ENCODE measurements at places on chromosomes 11 and 22.

- DNase-seq: peak; percentile 84
Observed at GRCh38 chr11:117814766-117815261, 9.7 kb downstream of the FXYD2 start.

DNA sequence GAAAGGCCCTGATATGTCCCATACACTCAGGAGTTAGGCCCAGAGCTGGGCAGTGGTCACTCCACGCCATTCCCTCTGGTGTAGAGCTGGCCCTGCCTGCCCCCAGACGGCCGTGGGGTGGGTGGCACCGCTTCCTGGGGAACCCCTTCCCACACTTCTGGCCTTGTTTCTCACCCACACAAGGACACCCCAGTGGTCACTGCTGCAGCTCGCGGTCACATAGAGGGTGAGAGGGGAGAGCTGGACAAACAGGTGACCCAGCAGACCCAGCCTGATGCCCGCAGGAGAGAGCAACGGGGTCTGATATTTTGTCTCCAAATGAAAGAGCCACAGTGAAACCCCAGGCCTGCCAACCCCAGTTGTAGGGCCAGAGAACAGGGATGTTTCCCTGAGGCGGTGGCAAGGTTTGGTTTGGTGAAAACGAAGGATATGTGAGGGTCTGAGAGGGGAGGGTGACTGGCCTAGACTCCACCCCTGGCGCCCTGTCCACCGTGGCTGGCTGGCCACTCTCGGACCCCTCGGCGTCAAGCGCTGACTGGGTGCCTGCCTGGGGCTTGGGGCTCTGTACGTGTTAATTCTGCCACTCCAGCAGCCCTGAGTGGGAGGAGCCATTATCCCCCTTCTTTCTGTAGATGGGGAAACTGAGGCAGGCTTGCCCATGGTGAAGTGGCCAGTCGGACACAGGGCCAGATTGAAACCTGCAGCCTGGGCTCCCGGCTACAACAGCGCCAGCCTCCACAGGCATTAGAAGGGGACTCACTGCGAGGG, 71.0 kb upstream of the PPARA start:
- no peak for DNase-seq

DNA sequence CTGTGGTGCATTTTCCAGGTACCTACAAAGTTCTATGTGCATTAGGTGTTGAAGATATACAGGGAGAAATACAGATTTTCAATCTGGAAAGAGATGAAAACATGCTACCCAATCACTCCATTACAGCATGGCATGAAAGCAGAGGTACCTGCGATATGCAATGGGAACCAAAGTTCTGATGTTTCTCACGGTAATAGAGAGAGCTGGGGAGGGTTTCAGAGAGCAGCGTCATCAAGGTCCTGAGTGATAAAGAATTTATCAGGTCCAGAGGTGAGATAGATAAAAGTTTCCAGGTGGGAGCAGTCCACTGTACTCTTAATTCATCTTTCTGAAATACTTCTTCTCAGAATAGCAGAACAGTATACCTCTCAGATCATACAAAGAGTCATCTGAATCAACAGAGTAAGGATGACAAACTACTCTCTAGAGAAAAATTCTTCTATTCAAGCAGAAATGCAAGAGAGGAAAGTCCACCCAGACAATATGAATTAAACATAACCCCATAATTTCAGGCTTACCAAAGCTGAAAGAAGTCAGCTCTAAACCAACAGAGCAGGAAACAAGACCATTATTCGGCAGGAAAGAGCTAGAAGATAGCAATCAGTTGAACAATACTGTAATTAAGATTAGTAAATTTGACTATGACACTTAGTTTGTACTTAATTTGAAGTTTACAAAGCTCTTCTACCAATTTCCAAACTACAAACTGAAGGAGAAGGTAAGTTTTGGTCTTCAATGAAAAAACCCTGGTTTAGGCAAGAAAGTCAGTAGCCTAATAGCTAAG, 12.8 kb downstream of the CTSC start:
- DNase-seq: no peak

DNA sequence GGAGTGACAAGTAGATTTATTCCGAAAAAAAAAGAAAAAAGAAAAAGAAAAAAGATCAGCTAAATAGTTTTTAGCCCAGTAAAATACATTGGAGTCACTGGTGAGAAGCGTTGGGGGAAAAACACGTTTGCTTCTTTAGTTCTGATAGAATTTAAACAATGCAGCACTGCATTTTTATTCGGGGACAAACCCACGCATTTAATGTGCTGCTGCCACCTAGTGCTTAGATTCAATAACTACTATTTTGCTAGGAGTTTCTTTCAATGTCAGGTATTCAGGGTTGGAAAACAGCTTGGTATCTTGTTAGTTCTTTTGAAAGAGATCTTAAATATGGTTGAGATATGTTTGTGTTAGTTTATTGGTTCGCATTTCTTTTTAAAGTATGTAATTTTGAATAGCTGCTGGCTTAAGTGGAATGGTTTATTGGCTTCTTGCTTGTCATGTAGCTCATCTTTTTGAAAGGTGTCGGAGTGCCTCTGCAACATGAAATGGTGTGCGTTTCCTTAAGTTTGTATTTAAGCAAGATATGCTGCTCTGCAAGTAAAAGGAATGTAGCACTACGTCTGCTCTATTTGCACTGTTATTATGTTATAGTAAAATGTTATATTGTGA, 41.9 kb downstream of the SVIP start:
- peak; percentile 25 for DNase-seq

DNA sequence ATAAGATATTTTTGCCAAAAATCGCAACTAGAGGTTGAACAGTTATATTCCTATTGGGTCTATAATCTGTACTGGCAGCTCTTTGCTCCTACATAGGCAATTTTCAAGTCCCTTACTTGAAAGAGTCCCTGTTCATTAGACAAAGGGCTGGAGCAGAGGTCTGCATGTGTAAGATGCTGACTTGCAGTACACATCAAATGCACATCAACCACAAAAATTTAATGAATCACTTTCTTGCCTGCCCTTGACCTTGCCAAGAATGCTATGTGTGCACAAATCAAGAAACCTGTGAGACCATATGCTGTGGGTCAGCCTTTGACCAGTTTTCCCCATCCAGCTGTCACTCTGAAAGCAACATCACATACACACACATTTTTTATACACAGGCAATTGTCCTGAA, 661.5 kb downstream of the LRRC4C start:
- DNase-seq: no peak

- no peak for DNase-seq
Observed at GRCh38 chr11:99781074-99781473, 760.3 kb downstream of the CNTN5 start.

GRCh38 chr11:130237282-130238006, 77.3 kb downstream of the ZBTB44 start:
- no peak for DNase-seq

GRCh38 chr11:73480677-73481076, 104.5 kb downstream of the RELT start:
- DNase-seq: no peak

DNA sequence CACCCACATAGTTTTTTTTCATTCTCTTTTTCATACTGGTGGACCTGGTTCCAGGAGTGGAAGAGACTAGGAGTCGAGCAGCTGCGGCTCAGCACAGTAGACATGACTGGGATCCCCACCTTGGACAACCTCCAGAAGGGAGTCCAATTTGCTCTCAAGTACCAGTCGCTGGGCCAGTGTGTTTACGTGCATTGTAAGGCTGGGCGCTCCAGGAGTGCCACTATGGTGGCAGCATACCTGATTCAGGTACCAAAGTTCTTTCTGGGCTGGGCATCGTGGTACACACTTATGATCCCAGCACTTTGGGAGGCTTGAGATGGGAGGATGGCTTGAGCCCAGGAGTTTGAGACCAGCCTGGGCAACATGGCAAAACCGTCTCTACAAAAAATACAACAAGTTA, 4.2 kb downstream of the PTPMT1 start:
- DNase-seq: no peak

GRCh38 chr11:1261241-1262071, 38.6 kb downstream of the MUC5B start:
- no peak for DNase-seq

DNA sequence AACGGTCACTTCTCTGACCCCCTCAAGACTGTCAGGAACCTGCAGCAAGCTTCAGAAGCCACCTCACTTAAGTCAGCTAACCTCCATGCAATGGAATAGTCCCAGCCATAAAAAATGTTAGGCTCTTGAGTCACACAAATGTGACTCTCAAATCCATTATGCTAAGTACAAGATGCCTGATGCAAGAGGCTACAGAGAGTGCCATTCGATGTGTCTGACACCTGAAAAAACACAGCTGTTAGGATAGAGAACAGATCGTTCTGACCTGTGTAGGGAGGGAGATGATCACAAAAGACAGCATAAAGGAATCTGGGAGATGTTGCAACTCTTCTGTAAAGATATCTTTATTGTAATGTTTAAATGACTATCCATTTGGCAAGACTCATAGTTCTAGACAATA, 712.4 kb downstream of the TBC1D22A start:
- DNase-seq: no peak

- peak; percentile 46 for DNase-seq
Observed at GRCh38 chr11:61021661-61022212, 50.3 kb downstream of the CD6 start.

DNA sequence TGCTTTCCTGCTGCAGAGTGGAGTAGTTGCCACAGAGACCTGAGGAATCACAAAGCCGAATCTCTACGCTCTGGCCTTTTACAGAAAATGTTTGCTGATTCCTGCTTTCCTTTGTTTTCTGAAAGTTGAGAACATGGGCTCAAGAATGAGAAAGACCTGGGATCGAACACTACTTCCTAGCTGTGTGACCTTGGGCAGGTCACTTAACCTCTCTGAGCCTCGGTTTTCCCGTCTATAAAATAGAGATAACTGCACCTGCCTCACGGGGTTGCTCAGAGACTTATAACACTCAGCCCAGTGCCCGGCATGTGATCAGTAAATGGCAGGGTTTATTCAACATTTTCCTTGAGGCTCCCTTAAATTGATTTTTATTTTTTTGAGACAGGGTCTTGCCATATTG, 70.9 kb upstream of the ALX4 start:
- DNase-seq: no peak

- no peak for DNase-seq
Observed at GRCh38 chr11:64385945-64386704, 27.2 kb downstream of the RPS6KA4 start.

- DNase-seq: peak; percentile 64
Observed at GRCh38 chr22:19974268-19974861, 32.7 kb upstream of the TXNRD2 start.

GRCh38 chr22:37231406-37232139, 12.5 kb downstream of the RAC2 start:
- peak; percentile 33 for DNase-seq

GRCh38 chr11:45341372-45341771, 55.2 kb upstream of the SYT13 start:
- no peak for DNase-seq

DNA sequence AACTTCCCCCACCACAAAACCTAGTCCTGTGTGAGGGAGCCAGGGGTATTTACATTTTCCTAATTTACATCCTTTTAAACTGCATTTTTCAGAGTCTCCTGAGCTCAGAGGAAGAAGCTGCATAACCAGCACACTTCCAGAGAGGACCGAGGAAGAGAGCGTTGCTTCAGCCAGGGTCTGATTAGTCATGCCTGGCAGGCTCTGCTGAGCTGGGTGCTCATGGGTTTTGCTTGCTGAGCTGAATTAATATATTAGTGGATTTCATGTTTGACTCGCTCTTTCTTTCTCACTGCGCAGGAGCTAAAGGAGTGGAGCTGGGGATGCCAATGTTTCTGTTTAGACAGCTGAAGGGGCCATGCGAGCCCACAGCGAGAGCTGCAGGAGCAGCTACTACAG, 539.3 kb upstream of the B3GAT1 start:
- DNase-seq: no peak

DNA sequence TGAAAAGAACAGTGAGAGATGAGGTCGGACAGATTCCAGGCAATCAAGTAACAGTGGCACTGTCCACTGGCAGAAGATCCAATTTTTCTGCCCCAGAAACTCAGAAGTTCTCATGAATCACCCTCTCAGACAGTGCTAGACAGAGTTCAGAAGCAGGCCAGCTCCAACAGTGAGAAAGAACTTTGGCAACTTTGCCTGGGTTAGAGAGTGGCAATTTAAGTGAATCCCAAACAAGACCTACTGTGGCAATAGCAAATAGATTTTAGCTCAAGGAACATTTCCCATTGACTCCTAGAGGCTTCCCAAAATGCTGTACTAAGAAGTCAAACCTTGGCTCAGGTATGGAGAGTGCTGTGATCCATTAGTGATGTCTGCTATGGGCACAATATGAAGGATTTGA, 12.3 kb downstream of the CD44 start:
- no peak for DNase-seq

DNA sequence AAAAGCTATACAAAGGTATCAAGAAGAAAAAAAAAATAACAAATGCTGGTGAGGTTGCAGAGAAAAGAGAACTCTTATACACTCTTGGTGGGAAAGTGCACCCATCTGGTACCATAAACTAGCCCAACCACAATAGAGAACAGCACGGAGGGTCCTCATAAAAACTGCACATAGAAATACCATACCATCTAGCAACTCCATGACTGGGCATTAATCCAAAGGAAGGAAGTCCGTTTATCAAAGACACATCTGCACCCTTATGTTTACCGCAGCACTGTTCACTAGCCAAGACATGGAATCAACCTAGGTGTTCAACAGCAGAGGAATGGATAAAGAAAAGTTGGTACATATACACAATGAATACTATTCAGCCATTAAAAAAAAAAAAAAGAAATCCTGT, 10.8 kb upstream of the CLDN5 start:
- no peak for DNase-seq

- DNase-seq: no peak
Observed at GRCh38 chr22:19756288-19757128, 4.1 kb upstream of the TBX1 start.

DNA sequence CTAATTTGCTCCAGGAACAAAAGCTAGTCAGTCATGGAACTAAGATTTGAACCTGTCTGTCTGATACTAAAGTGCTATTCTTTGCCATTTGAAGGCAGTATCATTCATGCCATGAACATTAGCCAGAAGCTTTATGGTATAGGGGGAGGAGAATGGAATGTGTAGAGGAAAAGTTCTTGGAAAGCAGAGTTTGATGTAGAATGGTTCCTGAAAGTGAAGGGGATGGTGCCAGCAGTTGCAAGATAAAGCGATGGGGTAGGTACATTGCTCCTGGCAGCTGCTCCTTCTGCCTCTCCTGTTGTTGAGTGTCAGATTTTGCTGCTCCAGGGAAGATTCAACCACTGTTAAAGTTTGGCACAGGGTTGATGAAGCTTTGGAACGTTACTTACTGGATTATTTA, 53.4 kb downstream of the ARHGAP42 start:
- no peak for DNase-seq
